Activated CD4-positive, alpha-beta memory T cell treated with anti-CD3 and anti-CD28 coated beads, Interleukin-2, amount 10 ng/mL, durations not matched to agents 7 days and 5 days (primary cell): ENCODE measurements at places on chromosomes 4 and X. TPM values are rescaled to one million over a fixed set of nuclear protein-coding genes. Genes with fewer than 3 reads are reported as not detected.

The HTRA3 gene
- not detected for total RNA-seq

The CPE gene
- not detected for total RNA-seq

The CDKL2 gene
- 1.4 TPM for total RNA-seq

GRCh38 chr4:108159845-108160244, 8.9 kb downstream of the LEF1 start:
- peak overlapping the region; percentile 52 for H3K27ac ChIP-seq
- H3K36me3 ChIP-seq, result peaks cover 45% of the 10 kb centered on the region
- DNase-seq, result no peak
- H3K4me1 ChIP-seq, result peaks cover 75% of the 10 kb centered on the region
- peaks cover 5% of the 10 kb centered on the region for H3K27me3 ChIP-seq

The ARHGAP24 gene
- not detected for total RNA-seq

DNA sequence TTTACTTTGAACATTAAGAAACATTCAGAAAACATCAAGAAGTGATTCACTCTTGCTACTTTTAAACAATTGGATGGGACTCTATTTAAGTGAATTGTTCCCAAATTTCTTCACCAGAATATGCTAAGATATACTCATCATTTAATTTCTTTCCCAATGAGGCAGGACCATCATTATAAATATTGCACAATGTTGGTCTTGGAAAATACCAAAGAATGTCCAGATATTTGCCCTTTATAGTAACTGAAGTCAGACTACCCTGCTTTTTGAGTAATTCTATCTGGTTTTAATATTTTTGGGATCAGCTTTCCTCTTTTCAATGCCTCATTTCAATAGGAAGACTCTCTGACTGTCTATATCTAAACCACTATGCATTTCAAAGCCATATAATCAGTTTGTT, 129.4 kb upstream of the TENM3 start:
- DNase-seq, result no peak
- H3K36me3 ChIP-seq, result no peaks in the 10 kb centered on the region
- H3K4me3 ChIP-seq, result no peak overlapping the region
- no peaks in the 10 kb centered on the region for H3K27me3 ChIP-seq
- H3K27ac ChIP-seq, result no peak overlapping the region
- H3K4me1 ChIP-seq, result no peaks in the 10 kb centered on the region

The FTSJ1 gene
- 57.6 TPM for total RNA-seq

The CACNA1F gene
- total RNA-seq, result 0.93 TPM

DNA sequence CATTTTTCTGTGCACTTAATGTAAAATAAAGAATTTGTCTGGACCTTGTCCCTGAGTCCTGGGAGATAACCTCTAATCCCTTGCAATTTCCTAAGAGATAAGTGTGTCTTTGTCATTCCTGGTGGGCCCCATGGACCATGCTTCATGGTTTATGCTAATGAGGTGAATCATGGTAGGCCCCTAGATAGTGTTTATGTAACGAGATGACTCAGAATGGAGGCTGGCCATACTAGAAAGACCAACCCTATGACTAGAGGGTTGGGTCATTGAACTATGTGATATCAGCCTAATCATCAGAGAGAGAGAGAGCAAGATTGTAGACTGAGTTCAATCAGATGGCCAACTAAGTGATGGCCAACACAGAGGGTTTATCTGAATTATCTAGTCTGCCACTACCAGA, 64.2 kb upstream of the NHSL2 start:
- H3K27ac ChIP-seq, result no peak overlapping the region
- no peaks in the 10 kb centered on the region for H3K4me1 ChIP-seq
- H3K27me3 ChIP-seq, result peaks cover 4% of the 10 kb centered on the region
- no peak overlapping the region for H3K4me3 ChIP-seq
- H3K36me3 ChIP-seq, result no peaks in the 10 kb centered on the region

GRCh38 chr4:187286525-187286924, 562.9 kb upstream of the FAT1 start:
- no peaks in the 10 kb centered on the region for H3K27me3 ChIP-seq
- no peaks in the 10 kb centered on the region for H3K4me1 ChIP-seq
- no peak for DNase-seq
- no peaks in the 10 kb centered on the region for H3K36me3 ChIP-seq
- no peak overlapping the region for H3K4me3 ChIP-seq
- no peak overlapping the region for H3K27ac ChIP-seq

DNA sequence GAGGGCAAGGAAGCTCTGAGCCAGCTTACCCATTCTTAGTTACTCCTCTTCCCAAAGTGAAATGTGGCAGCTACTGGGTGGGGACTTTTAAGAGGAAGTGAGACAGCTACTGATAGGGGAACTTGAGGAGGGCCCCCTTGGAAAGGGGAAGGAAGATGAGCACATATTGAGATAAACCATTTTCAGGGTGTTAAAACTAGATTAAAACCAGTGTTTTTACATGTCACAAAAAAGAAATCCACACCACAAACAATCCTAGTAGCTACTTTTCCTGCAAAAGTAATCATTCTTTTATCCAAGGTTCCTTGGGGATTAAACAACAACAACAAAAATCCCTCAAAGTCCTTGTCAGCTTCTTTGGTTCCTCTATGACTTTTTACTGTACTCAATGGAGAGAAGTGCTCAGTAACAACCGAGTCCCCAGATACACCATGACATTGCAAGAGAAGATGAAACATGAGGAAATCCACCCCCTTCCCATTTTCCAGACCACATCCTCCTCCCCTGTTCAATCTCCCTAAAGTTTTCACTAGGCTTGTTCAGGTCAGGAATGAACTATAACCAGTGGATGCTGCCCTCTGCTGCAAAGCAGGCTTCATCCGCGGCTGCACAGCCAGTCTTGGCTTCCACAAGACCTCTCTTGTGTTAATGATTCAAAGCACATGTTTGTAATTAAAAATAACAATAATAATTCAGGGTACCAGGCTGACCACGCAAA, 113.5 kb upstream of the TMEM164 start:
- no peak overlapping the region for H3K4me3 ChIP-seq
- H3K36me3 ChIP-seq, result no peaks in the 10 kb centered on the region
- no peak for DNase-seq
- peaks cover 5% of the 10 kb centered on the region for H3K27me3 ChIP-seq

DNA sequence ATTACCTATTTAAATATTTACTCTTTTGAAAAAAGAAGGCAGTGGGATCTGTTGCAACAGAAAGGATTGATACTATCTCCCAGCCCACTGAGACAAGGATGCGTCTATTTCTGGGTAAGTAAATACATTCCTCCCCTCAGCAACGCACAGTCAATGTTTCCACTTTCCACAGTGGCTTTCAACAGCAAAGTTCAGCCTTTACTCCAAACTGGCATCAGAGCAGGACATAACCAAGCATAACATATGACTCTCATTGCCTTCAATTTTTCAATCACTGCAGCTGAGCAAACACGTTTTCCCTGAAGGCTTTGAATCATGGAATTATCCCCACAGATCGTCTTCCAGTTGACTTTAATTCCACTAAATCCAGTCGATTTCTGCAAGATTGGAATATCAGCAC, 160.3 kb upstream of the FRG1 start:
- no peak for DNase-seq
- no peak overlapping the region for H3K27ac ChIP-seq
- H3K4me1 ChIP-seq, result no peaks in the 10 kb centered on the region
- H3K4me3 ChIP-seq, result no peak overlapping the region

- DNase-seq, result no peak
- H3K4me1 ChIP-seq, result peaks cover 2% of the 10 kb centered on the region
These were observed 170.4 kb upstream of the BCOR start for GRCh38 chrX:40268188-40268520.

The SLC26A1 gene
- not detected for total RNA-seq

DNA sequence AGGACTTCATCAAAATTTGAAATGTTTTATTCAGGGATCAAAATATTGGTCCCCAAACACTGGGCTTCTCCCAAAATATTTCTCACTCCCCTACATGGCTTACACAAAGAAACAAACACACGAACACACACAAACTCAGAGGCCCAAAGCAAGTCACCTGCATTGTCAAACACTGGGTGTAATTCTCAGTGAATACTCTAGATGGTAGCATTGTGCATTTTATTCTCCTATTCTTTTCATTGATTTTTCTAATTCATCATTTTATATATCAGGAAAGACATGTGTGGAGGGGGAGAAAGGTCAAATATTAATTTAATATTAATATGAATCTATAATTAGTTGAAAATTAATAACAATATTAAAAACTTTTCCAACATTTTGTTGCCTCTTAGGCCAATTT, 72.3 kb upstream of the TNMD start:
- H3K27ac ChIP-seq, result no peak overlapping the region
- DNase-seq, result no peak
- H3K4me1 ChIP-seq, result no peaks in the 10 kb centered on the region
- no peaks in the 10 kb centered on the region for H3K36me3 ChIP-seq

DNA sequence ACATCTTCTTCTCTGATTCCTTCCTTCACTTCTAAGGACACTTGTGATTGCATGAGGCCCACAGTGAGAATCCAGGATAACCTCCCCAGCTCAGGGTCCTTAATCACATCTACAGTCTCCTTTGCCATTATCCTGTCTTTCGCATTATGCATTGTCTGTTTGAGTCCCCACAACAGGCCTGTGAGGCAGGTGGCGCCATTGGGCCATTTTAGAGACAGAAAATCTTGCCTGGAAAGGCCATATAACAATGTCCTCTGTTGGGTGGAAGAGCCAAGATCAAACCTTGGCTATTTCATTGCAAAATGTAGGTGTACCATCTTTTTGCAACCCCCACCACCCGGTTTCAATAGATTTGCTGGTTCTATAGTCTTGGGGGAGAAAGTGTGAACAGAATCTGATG, 11.8 kb upstream of the DCUN1D4 start:
- H3K27me3 ChIP-seq, result peaks cover 13% of the 10 kb centered on the region
- no peak overlapping the region for H3K27ac ChIP-seq
- peak; percentile 60 for DNase-seq
- H3K4me1 ChIP-seq, result no peaks in the 10 kb centered on the region

DNA sequence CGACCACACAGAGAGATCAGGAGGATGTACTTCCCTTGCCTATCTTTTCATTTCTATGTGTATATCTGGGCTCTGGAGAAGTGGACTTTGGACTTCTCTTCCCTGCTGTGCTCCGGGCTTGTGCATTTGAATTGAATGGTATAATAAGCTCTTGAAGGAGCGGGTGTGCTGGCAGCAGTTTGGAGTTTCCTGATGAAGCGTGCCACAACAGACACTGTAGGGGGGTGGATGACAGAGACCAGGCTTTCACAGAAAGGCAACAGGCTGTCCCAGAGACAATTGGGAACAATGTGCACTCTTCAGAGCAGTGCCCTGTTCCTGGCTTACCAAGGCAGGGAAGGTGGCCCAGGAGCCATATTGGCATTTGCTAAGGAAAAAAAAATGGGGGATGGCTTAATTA, 170.1 kb downstream of the FRMPD4 start:
- no peak for DNase-seq
- no peaks in the 10 kb centered on the region for H3K36me3 ChIP-seq
- H3K27ac ChIP-seq, result no peak overlapping the region

The SLC39A8 gene
- 101 TPM for total RNA-seq

- no peaks in the 10 kb centered on the region for H3K4me1 ChIP-seq
- no peak overlapping the region for H3K4me3 ChIP-seq
- H3K36me3 ChIP-seq, result no peaks in the 10 kb centered on the region
- DNase-seq, result no peak
- no peak overlapping the region for H3K27ac ChIP-seq
These were observed 28.4 kb upstream of the SLITRK4 start for GRCh38 chrX:143664302-143664701.

The GPR119 gene
- total RNA-seq, result not detected

DNA sequence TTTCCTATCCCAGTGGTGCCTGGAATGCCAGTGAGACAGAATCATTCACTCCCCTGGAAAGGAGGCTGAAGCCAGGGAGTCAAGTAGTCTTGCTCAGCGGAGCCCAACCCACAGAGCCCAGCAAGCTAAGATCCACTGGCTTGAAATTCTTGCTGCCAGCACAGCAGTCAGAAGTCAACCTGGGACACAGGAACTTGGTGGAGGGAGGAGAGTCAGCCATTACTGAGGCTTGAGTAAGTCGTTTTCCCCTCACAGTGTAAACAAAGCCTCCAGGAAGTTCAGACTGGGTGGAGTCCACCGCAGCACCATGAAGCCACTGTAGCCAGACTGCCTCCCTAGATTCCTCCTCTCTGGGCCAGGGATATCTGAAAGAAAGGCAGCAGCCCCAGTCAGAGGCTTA, 283.2 kb upstream of the CPEB2 start:
- no peak for DNase-seq
- no peak overlapping the region for H3K27ac ChIP-seq
- no peak overlapping the region for H3K4me3 ChIP-seq
- no peaks in the 10 kb centered on the region for H3K4me1 ChIP-seq

DNA sequence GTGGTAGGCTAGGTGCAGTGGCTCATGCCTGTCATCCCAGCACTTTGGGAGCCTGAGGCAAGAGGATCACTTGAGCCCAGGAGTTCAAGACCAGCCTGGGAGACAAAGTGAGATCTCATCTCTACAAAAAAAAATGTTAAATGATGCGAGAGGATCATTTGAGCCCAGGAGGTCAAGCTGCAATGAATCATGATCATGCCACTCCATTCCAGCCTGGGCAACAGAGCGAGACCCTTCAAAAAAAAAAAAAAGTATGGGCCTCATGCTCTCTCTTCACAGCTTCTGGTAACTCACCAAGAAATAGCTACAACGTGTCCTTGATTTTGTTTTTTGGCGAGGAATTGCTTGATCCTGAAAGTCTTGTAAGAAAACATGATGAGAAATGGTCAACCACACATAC, 1.3 kb downstream of the ACE2 start:
- no peaks in the 10 kb centered on the region for H3K4me1 ChIP-seq
- no peaks in the 10 kb centered on the region for H3K36me3 ChIP-seq
- no peak for DNase-seq

The JAKMIP1 gene
- 43.8 TPM for total RNA-seq

The TRIM75 gene
- total RNA-seq, result not detected
